Colonic mucosa (tissue), 4 donors: ENCODE measurements at places on chromosomes 11 and 22. TPM values are rescaled to one million over a fixed set of nuclear protein-coding genes. Genes with fewer than 3 reads are reported as not detected.

GRCh38 chr22:23035557-23036277, 34.6 kb upstream of the GNAZ start:
- DNase-seq = no peak

DNA sequence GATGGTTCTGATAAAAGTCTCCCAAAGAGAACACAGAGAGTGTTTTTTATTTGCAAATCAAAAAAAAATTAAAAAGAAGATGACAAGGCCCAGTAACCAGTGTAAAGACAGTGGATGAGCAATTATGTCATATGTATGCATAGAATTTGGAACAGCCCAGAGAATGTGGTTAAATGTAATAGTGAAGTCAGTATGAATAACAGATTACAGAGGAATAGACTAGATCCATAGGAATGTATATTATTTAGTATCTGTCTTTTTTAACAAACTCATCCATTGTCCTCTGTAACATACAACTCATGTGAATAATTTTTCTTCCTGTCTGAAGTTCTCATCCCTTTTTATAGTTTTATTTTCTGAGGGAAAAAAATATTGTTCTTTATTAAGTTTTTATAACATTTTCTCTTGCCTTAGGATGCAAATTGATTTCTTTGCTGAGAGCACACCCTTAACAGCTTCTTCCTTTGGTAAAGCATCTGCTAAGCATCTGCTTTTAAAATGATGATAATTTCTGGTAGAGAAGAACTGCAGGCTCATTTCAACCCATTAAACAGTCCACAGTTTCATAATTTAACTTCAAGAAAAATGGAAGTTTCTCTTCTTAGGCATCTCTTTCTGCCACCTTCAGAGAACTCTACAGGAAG, 266.5 kb upstream of the MTNR1B start:
- no peak for DNase-seq

DNA sequence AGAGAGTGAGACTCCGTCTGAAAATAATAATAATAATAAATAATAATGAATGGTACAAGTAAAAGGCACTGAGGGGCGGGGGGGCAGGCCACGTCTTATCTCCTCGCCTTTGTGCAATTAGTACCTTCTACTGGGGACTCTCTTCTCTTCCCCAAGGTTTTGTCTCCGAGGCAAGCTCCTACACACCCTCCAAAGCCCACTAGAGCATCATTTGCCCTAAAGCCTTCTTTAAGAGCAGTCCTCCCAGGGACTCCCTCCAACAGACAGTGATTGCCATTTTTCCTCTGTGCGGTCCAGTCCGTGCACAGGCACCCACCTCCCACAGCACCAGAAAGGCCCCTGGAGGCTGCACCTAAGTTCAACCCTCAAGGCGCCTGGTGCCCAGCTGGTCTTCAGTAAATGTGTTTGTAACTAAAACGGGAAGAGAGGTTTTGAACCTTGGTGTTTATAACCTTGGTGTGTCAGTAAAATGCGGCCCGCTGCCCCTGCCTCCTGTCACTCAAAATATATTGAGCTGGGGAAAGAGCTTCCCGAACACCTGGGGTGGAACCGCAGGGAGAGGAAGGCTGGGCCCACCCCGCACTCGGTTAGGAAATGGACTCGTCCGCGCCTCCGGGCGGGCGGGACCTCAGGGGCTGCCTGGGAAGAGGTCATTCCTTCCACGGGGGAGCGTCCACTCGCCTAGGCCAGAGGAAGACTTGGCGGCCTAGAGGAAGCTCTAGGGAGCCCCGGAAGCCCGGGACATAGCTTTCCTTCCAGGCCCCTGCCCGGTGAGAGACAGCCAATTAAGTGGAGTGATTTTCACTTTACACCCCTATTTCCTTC, 4.7 kb upstream of the KDELR3 start:
- peak; percentile 35 for DNase-seq

DNA sequence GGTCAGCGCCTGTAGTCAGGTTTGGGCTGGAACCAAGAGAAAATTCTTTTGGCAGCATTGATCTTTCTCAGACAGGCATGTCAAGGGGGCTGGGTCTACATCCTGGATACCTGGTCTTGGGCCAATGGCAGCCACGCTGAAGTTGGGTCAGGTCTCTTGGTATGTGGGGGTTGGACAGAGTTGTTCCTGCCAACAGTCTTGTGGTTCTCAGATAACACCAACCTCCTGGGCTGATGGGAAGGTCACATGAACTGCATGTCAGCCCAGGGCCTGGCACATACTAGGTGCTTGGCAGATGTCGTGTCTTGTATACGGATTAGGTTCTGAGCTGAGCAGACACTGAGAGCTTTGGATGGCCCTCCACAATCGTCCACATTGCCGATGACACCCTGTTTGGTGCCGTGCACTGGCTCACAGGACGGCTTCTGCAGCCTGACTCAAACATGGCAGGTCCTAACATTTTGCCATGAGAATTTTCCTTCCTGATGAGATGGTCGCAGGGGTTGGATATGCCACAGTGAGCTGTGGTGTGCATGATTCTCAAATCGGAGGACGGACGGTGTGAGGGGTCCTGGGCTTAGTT, 42.0 kb downstream of the FBLN1 start:
- DNase-seq = no peak

DNA sequence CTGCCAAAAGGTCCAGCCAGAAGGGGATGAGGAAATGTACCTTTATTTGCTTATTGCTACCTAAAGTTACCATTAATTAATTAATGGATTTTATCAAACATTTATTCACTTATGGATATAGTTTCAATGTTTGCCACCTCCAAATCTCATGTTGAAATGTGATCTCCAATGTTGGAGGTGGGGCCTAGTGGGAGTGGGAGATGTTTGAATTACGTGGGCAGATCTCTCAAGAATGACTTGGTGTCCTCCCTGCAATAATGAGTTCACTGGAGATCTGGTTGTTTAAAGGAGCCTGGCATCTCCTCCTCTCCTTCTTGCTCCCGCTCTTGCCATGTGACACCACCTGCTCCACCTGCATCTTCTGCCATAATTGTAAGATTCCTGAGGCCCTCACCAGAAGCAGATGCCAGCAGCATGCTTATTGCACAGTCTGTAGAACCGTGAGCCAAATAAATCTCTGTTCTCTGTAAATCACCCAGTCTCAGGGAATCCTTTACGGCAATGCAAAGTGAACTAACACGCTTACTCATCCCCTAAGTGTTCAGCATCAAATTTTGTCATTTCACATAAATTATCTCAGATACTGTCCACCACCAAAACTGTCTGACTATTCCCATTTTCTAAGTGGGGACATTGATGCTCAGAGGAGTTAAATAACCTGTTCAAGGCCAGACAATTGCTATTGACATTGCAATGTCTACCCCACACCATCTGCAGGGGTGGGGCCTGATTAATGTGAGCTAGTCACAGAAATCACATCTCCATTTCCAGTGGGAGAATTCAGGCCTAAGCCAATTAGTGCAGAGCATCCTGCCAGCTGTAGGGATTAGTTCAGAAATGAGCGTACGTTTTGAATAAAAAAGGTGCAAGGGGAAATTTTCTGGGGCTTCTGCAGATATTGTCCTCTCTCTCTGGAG, 51.6 kb upstream of the SYN3 start:
- DNase-seq = no peak

DNA sequence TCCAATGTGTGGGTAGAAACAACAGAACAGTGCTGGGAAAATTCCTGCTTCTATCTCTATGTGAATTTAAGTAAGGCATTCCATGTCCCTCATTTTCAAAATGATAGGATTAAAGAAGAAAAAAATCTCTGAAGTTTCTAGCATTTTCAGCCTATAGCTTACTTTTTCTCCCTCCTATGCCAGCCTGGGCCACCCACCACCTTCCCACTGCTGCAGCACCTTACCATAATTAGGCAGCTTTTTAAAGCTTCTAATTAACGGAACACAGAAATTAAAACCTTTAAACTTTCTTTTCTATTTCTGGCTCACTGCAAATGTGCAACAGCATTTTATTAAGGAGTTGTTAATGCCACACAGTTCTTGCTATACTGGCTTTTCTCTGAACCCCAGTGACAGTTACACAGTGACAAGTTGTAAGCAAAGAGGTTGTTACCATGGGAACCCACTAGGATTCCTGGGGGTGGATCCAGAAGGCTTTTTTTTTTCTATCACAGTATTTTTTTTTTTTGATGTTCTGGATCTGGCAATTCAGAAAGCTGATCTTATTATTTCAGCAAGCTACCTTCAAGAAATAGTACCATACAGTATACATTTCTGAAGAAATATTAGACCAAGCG, 20.2 kb downstream of the CELF1 start:
- no peak for DNase-seq

The OR56B4 gene
- total RNA-seq = not detected

The CCDC116 gene
- total RNA-seq = 0.59 TPM

GRCh38 chr11:93084727-93085505, 112.9 kb downstream of the SLC36A4 start:
- no peak for DNase-seq

- no peak for DNase-seq
Measured at GRCh38 chr11:132045107-132045506, 674.7 kb downstream of the NTM start.

- no peak for DNase-seq
Measured at GRCh38 chr22:36197065-36197440, 4.6 kb downstream of the APOL4 start.

- peak; percentile 94 for DNase-seq
Measured at GRCh38 chr11:118929501-118930093, 3.9 kb upstream of the BCL9L start.

DNA sequence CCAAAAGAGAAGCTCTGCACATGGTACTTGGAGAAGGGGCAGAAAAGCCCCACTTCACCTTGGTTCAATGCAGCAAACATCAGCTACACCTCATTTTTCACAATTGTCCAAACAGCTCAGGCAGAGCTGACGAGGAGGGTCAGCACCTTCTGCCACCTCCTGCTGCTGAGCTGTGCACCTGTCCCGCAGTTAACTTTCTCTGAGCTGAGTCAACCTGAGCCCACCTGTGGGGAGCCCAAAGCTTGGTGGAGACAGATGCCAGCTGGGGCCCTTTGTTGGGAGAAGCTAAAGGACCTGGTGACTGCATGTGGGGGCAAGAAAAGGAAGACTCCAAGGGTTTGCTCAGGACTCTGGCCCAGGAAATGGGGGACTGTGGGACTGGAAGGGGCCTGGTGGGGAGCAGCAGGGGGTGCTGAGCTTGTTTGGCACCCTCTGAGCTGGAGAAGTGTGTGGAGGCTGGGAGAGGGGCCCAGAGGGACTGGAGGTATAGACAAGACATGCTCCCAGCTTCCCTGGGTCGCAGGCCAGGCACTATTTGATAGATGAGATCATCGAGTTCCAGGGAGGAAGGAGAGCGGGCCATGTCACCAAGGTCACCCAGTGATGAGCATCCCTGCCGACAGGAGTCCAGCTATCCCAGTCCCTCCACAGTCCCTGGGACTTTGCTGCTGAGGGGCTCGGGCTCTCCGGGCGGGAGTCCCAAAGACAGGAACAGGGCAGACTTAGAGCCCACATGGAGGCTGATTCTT, 53.5 kb downstream of the KCNJ4 start:
- DNase-seq = no peak

- no peak for DNase-seq
Measured at GRCh38 chr11:31645747-31646146, 136.2 kb downstream of the ELP4 start.

- DNase-seq = no peak
Measured at GRCh38 chr11:45885921-45886721, 670 bp downstream of the MAPK8IP1 start.

The ZNF215 gene
- total RNA-seq = 3.6 TPM

- no peak for DNase-seq
Measured at GRCh38 chr11:12769834-12770345, 95.7 kb downstream of the TEAD1 start.

The RDX gene
- 20.5 TPM for total RNA-seq

DNA sequence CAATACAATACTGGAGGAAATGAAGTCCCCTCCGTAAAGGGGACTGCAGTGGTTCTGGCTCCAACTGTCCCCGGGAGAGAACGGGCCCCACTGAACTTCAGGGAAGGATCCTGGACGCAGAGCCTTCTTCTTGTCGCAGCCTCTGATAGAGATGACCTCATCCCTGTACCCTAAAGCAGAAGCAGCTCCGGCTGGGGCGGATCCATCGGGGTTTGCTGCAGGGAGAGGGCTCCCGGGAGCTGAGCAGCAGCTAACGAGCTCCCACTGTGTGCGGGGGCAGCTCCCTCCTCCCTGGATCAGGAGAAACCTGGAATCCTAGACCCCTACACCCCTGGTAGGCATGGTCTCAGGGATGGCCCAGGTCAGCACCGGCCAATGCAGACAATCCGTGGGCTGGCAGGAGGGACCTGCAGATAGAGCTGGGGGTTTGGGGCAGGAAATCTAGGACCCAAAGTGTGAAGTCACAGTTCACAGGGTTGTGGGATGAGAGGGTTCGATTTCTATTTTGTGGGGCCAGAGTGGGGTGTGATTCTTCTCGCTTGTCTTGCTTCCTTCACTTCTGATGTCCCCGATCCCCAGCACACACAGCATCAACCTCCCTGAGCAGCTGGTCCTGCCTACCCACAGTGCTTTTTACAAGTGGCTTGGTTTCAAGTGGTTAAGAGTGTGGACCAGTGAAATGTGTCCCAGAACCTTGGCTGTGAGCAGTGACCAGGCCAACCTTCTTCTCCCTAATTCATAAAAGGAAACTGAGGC, 12.9 kb downstream of the KIAA0930 start:
- DNase-seq = no peak

DNA sequence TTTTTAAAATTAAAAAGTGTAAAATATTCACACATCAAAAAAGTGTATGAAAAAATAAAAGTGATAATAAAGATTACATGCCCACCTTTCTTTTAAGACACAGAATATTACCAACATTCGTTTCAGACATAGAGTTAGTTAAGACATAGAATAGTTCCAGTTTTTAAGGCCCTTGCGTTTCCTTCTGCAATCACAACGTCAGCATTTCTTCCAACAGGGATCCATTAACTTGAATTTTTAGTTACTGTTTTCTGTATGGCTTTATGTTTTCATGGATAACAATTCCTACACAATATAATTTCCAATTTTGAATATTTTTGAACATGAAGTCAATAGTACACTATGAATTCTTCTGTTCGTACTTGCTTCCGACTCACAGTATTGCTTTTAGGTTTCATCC, 170.8 kb upstream of the C11orf87 start:
- DNase-seq = no peak

- DNase-seq = no peak
Measured at GRCh38 chr22:43910178-43910695, 13.4 kb upstream of the PNPLA3 start.

- DNase-seq = no peak
Measured at GRCh38 chr11:28339488-28339887, 231.3 kb downstream of the METTL15 start.

GRCh38 chr11:78025378-78025777, 2.3 kb upstream of the KCTD14 start:
- DNase-seq = no peak

DNA sequence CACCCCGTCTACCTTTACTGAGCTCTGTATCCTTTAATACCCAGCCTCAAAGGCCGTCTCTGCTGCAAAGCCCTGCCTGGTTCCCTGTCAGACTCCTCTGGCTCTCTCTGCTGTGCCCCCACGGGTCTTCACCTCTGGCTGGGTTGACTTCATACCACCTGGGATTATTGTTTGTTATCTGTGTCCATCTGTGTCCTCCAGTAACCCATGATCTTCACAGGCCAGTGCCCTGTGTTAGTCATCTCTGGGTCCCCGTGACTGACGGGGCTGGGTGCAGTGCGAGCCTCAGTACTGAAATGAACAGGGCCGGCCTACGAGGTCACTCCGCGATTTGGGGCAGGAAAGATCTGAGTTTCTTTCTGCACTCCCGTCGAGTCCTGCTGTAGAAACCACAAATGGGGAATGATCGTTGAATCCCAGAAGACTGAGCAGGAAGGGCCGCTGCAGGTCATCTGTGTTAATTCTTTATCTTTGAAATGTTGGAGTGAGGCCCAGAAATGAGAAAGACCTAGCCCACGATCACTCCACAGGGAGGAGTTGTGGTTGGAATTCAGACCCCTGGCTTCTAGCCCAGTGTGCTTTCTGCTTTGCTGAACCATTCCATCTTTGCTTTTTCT, 12.3 kb upstream of the TUB start:
- DNase-seq = no peak
